Ureter (tissue), 1 donor: ENCODE measurements at places on chromosomes 1 and 21. TPM values are rescaled to one million over a fixed set of nuclear protein-coding genes. Genes with fewer than 3 reads are reported as not detected.

The LENEP gene
- 0.94 TPM for total RNA-seq

The RPE65 gene
- total RNA-seq: not detected

The SETD4 gene
- 38.2 TPM for total RNA-seq

The C1orf226 gene
- 11.8 TPM for total RNA-seq
